ENCODE measurements at places on chromosomes 5 and 9.
A peak's percentile ranks its signal among the peaks of the same experiment; 100 is the strongest.

GRCh38 chr9:88015606-88016005 is 41.3 kb upstream of the CDK20 start:
- DNase-seq: no peak

DNA sequence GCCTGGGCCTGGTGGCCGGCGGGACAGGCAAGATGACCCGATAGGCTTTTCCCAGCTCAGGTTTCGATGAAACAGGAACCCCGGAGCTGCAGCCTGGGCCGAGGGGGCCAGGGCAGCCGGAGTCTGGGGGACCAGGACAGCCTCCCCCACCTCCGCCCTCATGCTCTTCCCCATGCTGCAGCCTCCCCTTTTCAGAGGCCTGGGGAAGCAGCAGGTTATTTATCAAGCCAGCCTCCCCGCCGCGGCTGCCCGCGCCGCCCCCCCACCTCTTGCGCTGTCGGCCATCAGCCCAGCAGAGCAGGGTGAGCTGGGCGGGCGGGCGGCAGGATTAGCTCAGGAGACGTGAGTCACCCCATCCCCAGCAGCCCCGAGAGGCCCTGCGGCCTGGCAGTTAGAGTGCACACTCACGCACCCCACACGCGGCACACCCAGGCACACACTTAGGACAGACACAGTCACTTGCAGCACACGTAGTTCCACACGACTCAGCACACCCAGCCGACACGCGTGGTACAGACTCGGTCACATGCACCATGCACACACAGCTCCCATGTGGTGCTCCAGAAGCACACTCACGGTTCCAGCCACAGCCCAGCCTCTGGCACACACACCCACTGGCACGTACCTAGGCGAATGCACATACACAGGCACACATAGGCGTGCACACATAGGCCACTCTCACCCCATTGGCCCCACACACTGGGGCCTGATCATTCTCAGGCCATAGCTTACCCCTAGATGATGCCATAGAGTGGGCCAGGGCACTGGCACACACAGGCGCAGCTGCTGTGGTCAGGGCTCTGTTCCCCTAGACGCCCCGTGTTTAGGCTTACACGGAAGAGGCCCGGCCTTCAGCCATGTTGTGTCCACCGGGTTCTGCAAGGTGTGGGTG is 13.0 kb downstream of the CXXC5 start:
- DNase-seq: peak; percentile 89

GRCh38 chr5:180156141-180156540 is 52.9 kb downstream of the RASGEF1C start:
- DNase-seq: no peak

DNA sequence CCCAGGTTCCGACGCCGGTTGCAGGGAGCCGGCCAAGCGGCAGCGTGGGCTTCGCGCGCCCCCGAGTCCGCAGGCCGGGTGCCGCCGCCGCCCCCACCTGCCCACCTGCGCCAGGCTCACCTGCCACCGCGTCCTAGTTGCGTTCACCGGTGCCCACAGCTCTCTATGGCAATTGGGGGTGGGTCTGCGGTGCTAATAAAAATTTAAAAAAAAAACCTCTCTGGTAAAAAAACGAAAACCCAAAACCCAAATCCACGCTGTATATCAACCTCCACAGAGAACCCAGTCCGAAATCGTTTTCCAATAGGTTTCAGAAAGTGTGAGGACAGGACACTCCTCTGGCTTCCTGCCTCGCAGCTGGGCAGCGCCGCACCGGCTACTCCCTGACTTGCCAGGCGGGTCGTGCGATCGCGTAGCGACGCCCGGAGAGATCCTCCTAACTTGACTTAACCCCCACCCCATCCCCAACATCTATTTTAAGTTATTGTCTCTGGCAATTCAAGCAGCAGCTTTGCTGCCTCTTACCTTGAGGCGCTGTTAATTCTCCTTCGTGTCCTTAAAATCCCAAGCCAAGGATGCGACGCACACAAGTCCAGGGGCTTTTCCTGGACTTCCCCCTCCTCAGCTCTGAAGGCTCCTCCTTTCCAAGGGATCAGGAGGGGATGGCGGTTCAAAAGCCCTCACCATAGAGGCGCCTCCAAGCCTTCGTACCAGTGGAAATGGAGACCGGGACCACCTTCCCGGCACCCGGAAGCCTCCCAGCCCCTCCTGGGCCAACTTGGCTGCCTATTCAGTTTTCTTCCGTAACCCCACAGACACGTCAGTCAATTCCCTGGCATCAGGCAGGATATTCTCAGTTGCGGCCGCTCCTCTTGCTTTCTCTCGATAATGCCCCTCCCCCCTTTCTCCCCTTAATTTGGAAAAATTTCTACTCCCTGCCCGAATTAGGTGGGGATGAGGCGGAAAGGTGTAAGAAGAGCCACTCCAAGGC is 1639.4 kb upstream of the C9orf72 start:
- no peak for DNase-seq

DNA sequence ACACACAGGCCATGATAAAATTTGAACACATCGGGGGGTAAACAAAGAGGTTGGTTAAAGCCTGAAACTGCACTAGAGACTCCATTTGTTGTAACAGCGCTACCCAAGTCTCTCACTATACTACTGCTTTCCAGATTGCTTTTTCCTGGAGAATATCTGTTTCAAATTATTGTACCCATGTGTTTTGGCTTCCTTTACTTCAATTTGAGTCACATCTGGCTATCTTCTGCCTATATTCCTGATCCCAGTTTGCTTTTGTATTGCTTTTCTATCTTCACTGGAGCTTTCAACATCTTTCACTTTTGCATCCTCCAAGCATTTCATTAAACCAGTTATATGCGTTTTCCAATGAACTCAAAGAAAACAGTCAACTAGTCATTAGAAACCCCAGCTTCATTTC is 404.7 kb downstream of the MLLT3 start:
- DNase-seq: no peak
